ENCODE measurements at places on chromosomes 1 and 21.

- no peak for DNase-seq
Measured at GRCh38 chr1:221869779-221870178, 127.9 kb upstream of the DUSP10 start.

GRCh38 chr1:162726555-162726954 lies 63.9 kb upstream of the HSD17B7 start:
- no peak for DNase-seq

- DNase-seq: no peak
Measured at GRCh38 chr21:41871293-41872030, 7.7 kb downstream of the PRDM15 start.

DNA sequence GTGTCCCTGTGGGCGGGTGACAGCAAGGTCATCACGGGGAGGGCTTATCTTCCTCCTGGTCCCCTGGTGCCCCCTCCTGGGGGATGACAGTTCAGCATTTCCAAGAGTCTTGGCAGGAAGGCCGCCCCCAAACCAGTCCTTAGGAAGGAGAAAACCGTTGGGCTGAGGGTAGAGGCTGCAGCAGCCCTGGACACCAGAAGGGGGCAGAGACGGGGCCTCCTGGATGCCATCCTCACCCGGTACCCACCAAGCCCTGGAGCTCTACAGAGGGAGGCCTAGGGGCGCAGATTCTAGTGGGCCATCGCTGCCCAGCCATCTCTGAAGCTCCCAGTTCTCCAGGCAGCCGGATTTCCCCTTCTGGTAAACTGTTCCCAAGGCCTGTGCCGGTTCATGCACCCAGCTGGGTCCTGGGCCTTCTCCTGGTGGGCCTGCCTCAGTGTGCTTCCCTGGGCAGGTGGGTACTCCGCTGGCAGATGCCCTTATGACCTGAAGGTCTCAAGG lies 14.8 kb upstream of the ZNF669 start:
- DNase-seq: peak; percentile 9

GRCh38 chr21:29064850-29065481 lies 8.5 kb downstream of the CCT8 start:
- DNase-seq: peak; percentile 70

DNA sequence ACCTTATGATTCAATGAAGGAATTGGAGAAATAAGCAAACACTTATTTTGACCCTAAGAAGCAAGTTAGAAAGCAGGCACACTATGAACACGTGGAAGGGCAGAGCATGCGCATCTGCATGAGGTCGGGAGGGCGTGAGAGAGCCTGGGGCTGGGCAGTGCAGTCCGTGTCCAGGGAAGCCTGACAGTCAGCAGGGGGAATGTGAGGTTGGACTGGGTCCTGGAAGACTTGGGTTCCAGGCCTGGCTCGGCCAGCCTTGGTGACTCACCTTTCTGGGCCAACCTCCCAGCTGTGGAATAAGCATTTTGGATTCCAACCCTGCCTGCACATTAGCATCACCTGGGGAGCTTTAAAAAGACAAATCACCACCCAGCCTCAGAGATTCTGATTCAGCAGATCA lies 26.6 kb upstream of the LMX1A start:
- no peak for DNase-seq

DNA sequence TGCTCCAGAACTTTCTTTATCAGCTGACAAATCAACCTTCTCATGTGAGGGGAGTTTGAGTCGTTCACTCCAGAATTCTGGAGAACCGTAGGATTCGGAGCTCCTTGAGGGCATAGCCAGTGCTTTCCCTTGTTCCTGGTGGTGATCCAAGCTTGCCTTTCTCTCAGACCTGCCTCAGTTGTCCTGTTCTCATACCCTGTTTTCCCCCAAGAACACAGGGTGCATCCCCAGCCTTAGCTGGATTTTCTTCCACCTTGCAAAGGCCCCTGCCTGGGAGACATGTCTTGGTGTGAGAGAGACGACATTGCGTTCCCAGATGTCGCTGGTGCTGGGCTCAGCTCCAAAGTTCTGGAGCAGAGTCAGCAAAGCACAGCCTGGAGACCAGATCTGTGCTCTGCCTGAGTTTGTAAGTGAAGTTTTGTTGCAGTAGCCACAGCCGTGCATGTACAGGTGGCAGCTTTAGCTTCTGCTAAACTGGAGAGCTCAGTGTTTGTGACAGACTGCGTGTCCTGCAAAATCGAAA lies 40.0 kb downstream of the ABCG1 start:
- DNase-seq: no peak

- no peak for DNase-seq
Measured at GRCh38 chr1:77824079-77824478, 44.6 kb downstream of the MIGA1 start.

GRCh38 chr1:1402072-1402900 lies 3.2 kb upstream of the CCNL2 start:
- peak; percentile 33 for DNase-seq

GRCh38 chr1:219538886-219539285 lies 74.0 kb downstream of the ZC3H11B start:
- no peak for DNase-seq

DNA sequence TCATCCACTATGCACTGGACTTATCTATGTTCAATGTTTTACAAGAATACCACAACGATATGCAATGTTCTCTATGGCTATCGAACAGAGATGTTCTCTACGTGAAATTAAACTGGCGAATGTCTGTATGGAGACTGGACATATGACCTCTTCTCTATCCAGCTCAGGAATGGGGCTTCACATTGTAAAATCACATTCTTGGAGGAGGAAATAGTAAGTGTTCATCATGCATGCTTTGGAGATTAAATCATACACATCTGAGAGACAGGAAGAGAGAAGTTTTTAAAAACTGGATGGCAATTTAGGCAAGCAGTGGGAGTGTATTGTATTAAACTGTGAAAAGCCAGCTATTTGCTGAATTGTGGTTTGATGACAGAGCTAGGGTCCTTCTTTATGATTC lies 47.9 kb upstream of the RGL1 start:
- DNase-seq: no peak

- DNase-seq: no peak
Measured at GRCh38 chr1:22930240-22930912, 42.3 kb downstream of the LACTBL1 start.

DNA sequence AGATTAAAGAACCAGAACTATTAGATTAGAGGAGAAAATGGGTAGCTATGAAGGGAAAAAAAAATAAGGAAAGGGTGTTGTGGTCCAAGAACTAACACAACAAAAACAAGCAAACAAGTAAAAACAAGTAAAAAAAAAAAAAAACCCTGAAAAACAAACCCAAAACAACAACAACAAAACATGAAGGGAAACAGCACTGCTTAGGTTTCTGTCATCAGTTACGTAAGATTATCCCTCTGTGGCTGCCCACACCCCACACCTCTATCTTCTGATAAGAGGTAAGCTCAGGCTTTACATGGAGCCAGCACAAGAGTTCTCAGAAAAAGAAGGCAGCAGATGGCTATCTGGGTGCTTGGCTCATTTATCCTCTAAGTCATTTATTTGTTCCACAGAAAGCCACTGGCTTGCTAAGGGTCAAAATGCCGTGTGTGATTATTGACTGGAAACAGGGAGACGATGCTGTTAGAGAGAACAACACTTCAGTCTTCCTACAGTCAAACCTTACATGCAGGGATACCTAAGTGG lies 57.5 kb downstream of the KIAA0319L start:
- no peak for DNase-seq

GRCh38 chr1:77430966-77431690 lies 149.3 kb downstream of the AK5 start:
- no peak for DNase-seq

DNA sequence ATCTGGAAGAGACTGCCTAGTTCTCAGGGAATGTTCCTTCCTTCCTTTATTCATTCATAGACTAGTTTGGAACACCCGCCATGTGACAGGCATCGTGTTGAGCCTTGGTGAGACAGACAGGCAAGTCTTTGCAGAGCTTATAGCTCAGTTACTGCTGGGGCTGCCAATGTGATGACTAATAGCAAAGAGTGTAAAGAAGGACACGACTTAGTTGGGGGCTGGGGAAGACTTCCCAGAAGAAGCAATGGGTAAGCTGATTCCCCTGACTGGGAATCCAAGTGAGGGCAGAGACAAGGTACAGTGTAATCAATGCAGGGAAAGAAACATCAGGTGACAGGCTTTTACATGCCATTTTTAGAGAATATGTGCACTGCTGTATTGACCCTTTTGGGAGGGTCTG lies 51.2 kb downstream of the TENT5C start:
- DNase-seq: no peak

- no peak for DNase-seq
Measured at GRCh38 chr1:53470155-53470554, 11.0 kb downstream of the DMRTB1 start.

- DNase-seq: no peak
Measured at GRCh38 chr1:207973898-207974568, 63.1 kb upstream of the CD34 start.

GRCh38 chr1:203458078-203458477 lies 17.5 kb upstream of the PRELP start:
- no peak for DNase-seq

- DNase-seq: no peak
Measured at GRCh38 chr1:88695781-88696180, 11.7 kb downstream of the PKN2 start.

GRCh38 chr1:4916610-4917009 lies 262.2 kb downstream of the AJAP1 start:
- DNase-seq: no peak

GRCh38 chr1:23651069-23651808 lies 40.4 kb upstream of the RPL11 start:
- no peak for DNase-seq

- no peak for DNase-seq
Measured at GRCh38 chr21:43721939-43722338, 3.0 kb downstream of the PDXK start.

DNA sequence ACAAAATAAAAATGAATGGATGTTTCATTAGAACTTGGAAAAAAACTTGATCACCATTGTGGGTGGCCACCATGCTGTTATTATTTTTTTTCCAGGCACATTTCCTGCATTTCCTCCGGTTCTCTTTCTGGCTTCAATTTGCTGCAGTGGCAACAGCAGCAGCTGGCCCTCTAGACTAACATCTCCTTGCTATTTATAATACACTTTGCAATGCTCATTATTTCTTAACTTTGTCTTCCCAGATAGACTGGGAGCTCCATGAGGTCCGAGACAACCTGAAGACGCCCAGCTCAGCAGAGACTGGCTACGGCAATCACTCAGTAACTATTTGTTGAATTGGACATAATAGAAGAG lies 53.4 kb upstream of the ATP5PO start:
- DNase-seq: no peak

DNA sequence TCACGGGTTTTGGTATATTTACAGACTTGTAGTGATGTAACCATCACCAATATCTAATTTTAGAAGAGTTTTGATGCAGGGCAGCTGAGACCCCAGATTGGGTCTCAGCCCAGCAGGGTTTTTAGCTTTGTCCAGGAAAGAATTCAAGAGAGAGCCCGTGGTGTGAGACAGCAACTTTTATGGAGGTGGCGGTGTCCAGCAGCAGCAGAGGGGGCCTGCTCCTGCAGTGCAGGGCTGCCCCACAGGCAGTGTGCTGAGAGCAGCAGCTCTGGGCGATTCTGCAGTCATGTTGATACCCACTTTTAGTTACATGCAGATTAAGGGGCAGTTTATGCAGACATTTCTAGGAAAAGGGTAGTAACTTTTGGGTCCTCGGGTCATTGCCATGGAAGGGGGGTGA lies 1.8 kb upstream of the EPHX1 start:
- DNase-seq: no peak

- DNase-seq: no peak
Measured at GRCh38 chr1:19313961-19314882, 2.1 kb downstream of the SLC66A1 start.

- peak; percentile 80 for DNase-seq
Measured at GRCh38 chr1:184664042-184664660, 90.5 kb downstream of the EDEM3 start.

GRCh38 chr1:160354388-160354985 lies 11.3 kb downstream of the NCSTN start:
- peak; percentile 35 for DNase-seq

GRCh38 chr21:42216726-42217572 lies 2.0 kb upstream of the ABCG1 start:
- DNase-seq: no peak

DNA sequence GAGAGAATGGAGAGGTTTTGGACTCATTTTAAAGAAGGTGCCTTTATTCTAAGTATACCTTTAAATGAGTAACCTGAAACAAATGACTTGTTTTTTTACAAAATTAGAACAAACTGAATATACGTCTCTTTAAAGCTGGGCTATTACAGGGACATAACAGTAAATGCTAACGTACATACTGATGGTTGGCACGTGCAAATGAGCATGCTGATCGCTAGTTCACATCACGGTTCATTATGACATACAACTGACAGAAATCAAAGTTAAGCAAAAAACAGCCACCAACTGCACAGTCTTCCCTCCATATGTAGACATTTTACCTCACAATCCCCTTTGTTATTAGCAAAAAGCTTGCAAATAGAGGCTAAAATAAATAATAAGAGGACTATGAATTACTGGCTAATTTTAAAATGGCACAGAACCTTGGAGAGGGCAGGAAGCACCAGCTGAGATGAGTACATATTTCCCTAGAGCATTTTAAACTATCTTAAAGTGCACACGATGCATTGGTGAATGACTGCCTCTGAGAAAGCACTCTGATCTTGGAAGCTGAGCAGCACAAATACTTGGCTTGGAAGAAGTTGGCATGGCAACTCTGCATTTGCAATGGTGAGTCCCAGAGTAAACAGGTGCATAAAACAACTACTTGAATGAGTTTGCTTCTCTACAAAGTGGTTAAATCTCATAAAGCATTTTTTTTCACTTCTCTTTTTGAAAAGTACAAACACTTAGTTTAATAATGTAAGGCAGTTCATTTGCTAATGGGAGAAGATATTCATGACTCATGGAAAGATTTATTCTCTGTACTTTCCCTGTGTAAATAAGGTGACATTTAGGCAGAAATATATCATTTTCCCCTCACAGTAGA lies 204.7 kb downstream of the LHX8 start:
- DNase-seq: no peak

DNA sequence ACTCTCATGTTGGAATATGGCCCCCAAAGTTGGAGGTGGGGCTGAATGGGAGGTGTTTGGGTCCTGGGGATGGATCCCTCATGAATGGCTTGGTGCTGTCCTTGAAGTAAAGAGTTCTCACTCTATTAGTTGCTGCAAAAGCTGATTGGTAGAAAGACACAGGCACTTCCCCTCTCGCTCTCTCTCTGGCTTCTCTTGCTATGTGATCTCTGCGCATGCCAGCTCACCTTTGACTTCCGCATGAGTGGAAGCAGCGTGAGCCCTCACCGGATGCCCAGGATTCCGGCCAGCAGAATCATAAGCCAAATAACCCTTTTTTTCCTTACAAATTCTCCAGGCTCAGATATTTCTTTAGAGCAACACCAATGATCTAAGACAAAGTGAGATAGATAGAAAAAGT lies 20.9 kb upstream of the CCSAP start:
- DNase-seq: no peak

Data from MM.1S (cell line).